Activated naive CD4-positive, alpha-beta T cell treated with anti-CD3 and anti-CD28 coated beads, Interleukin-2, amount 10 ng/mL, durations not matched to agents 7 days and 5 days (primary cell): ENCODE measurements at places on chromosomes 12 and 14.

- no peak for DNase-seq
Measured at GRCh38 chr14:103065861-103066260, 8.5 kb upstream of the CDC42BPB start.

- DNase-seq: peak; percentile 64
Measured at GRCh38 chr12:102043928-102044327, 17.9 kb downstream of the WASHC3 start.

- DNase-seq: no peak
Measured at GRCh38 chr12:43151441-43151981, 400.5 kb downstream of the ADAMTS20 start.

GRCh38 chr14:31439561-31439960, 17.7 kb downstream of the DTD2 start:
- no peak for DNase-seq

DNA sequence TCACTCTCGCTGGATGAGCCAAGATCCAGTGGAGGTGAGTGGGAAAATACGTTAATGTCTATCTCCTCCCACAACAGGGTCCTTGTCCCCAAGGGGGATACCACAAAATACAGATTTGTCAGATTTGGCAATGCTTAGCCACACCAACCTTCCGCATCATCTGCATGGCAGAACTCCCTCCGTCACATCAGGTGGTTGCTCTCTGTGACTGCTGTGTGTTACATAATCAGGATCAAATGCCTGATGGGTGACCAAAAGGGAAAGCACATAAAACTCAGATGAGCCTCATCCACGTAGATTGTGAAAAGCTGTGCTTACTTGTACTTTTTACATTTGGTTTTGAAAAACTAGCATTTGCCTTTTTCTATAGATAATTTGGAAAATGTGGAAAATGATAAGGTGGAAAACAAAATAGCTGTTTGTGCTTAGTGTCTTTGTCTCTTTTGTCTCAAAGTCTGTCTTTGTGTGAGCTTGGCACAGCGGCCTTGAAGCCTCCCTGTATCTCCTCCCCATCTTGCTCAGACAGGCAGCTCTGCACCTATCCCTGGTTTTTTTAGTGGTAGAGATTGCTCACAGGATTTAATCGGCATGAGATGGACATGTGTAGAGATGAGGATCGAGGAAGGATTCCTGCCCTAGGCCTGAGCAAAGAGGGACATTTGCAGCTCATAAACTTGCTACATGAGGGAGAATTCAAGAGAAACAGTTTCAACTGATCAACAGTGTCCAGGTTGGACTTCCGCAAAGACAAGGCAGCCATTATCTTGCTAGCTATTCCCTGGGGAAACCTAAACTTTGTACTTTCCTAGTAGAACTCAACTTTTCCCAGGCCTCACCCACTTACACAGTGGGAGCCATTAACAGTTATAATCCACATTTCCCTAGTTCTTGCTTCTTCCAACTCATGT, 3.6 kb upstream of the FGF6 start:
- DNase-seq: no peak

DNA sequence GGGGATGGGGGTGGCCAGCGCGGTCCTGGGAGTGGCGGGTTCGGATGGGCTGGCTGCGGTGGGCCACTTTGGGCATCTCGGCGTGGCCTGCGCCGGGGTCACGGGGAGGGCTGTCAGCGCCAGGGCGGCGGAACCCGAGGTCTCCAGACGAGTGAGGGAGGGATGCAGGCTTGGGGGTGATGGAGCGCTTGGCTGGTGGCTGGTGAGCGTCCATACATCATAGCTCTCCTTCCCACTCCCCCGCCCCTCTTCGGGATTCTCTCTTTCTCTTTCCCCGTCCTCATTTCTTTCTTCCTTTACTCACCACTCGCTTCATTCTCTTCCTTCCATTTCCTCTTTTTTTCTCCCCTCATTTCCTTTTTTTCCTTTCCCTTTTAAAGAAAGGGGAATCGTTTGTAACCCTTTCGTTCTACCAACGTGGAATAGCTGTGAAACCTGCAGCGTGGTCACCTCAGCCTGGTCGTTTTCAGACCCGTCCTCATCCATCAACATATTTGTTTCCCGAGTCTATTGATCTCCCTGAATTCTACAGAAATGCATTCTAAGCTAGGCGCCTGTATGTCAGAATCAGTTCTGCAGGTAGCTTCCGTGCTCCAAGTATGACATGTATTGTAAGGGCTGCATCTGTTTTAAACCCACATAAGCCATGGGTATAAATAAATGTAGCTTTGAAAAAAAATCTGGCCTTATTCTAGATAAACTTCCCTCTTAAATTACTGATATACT, 260.3 kb upstream of the E2F7 start:
- no peak for DNase-seq

GRCh38 chr14:27435923-27436670, 838.3 kb upstream of the NOVA1 start:
- no peak for DNase-seq

DNA sequence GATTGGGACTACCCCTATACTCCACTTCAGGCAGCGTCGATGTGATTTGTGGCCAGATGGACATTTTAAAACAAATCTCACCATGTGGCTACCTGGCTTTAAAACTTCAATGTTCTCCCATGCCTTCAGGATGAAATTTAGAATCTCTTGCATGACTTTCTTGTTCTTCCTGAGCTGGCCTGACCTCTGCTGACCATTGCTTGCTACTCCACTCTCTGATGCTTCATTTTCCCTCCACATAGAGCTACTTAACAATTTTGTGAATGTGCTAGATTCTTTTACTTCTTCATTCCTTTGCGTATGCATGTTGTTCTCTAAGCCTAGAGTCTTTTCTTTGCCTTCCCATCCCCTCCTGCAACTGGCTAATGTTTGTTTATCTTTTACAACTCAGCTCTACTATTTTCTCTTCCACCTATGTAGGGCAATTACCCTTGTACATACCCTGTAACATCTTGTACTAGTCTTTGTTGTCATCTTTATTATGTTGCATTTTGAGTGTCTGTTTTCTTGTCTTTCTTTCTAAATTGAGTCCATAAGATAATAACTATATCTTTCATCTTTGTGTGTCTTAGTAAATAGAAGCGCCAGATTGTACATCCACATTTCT, 41.2 kb downstream of the YLPM1 start:
- DNase-seq: peak; percentile 54
